Urinary bladder (tissue), 4 donors: ENCODE measurements at places on chromosomes 1 and 21. TPM values are rescaled to one million over a fixed set of nuclear protein-coding genes. Genes with fewer than 3 reads are reported as not detected.

The RGS18 gene
- 5.5 TPM for total RNA-seq

The STYXL2 gene
- 3.6 TPM for total RNA-seq

DNA sequence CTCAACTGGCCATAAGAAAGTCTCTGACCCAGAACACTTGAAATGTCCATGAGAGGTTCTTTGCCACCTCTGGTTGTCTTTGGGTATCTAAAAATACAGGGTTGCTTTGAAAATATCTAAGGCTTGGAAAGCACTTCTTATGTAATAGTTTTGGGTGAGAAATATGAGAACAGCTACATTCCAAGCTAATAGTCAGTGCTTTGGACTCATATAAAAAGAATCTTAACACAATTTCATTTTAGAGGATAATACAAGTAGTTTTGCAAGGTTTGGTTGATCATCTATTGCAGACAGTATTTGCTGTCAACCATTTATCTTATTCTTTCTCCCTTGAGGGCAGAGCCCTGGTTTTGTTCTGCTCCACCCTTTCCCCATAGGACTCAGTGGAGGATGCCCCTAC lies 207.5 kb downstream of the KCNK2 start:
- DNase-seq = no peak

GRCh38 chr1:76861149-76861548 lies 6.1 kb upstream of the ST6GALNAC5 start:
- no peak for DNase-seq

DNA sequence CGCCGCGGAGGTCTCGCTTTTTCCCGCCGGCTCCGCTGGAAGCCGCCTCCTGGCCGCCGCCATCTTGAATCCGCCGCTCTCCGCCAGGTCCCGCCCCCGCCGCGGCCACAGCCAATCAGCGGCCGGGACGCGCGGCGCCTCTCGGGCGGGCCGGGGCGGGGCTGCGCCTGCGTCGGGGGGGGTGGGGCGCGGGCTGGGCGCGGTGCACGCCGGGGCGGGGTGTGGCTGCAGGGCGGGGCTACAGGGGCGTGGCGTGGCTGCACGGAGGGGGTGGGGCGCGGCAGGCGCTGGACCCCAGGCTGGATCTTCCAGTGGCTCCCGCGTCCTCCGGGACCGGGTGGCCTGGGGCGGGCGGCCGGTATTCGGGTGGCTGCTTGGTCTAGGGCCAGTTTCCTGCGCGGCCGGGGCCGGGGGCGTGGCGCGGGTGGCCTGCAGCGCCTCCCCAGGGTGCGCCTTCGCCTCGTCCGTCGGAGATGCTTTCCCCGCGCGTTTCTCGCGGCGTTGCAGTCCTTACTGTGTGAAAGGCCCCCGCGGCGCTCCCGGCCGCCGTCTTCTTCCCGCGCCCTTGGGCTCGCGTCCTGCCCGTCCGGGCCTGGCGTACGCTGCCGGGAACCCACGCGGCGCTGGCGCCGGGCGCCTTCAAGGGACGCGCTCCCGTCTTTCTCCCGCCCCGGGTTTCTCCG lies 575 bp downstream of the PCNT start:
- peak; percentile 51 for DNase-seq

DNA sequence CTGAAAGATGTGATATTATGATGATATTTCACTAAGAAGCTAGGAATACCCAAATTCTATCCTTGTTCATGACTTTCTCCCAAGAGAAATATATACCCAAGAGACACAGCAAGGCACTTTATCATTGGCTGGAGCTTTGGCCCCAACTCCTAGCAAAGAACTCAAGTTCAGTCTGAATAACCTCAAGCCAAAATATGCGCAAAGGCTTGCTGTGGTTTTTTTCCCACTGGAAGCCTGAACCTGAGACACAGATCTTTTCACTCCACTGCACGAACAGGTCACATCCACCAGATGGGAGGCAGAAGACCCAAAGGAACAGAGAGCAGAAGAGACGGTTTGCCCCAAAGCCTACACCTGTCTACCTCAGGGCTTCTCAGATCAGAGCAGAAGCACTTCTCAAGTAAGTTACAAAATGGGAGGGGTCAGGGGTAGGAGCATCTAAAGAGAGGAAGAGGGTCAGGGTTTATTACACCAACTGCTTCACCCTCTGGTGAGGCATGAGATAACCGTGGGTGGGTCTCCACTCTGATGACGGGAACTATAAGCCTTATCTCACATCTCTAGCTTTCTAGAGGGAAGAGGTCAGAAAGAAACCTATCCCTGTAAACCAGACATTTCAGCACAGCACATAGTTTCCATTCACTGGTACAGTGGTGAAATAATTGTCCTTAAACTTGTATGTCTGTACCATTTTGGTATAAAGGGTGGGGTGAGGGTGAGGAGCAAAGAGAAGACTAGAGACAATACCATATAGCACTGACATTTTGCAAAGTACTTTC lies 17.1 kb upstream of the CDC42BPA start:
- no peak for DNase-seq

DNA sequence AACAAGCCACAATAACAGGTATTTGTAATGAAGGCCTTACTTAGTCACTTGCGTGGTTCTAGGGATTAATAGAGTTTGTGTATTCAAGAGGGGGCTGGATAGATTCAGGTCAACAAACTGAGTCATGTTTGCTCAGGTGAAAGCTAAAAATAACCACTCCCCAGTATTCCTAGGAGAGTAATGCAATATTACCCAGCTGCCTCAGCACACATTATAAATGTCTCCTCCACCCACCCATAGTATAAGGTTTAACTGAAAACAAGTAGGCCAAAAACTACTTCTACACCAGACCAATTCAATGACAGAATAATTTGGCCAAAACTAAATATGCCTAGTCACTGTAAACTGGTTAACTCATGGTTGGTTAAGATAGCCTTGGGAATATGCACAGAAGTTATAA lies 34.4 kb downstream of the WLS start:
- no peak for DNase-seq

GRCh38 chr21:33682992-33683627 lies 40.8 kb downstream of the ITSN1 start:
- no peak for DNase-seq

- DNase-seq = no peak
Observed at GRCh38 chr1:32536117-32536516, 3.1 kb upstream of the ZBTB8A start.

DNA sequence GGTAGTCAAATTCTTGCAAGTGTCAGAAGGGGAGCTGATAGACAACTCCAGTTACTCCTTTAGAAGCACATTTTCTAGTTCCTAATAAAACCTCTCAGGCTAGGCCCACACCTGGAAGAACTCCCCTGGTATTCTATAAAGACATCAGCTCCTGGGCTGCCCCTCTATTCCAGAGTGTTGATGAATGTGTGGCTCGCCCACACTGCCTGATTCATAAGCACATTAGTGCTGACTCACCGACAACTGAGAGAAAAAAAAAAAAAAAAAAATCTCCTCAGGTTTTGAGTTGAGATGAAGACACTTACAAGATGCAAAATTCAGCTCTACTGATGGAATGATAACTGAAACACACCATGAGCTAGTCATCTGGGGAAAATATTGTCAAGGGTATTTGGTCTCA lies 188.1 kb downstream of the TNR start:
- no peak for DNase-seq

GRCh38 chr1:210360852-210361477 lies 32.3 kb downstream of the HHAT start:
- DNase-seq = no peak

DNA sequence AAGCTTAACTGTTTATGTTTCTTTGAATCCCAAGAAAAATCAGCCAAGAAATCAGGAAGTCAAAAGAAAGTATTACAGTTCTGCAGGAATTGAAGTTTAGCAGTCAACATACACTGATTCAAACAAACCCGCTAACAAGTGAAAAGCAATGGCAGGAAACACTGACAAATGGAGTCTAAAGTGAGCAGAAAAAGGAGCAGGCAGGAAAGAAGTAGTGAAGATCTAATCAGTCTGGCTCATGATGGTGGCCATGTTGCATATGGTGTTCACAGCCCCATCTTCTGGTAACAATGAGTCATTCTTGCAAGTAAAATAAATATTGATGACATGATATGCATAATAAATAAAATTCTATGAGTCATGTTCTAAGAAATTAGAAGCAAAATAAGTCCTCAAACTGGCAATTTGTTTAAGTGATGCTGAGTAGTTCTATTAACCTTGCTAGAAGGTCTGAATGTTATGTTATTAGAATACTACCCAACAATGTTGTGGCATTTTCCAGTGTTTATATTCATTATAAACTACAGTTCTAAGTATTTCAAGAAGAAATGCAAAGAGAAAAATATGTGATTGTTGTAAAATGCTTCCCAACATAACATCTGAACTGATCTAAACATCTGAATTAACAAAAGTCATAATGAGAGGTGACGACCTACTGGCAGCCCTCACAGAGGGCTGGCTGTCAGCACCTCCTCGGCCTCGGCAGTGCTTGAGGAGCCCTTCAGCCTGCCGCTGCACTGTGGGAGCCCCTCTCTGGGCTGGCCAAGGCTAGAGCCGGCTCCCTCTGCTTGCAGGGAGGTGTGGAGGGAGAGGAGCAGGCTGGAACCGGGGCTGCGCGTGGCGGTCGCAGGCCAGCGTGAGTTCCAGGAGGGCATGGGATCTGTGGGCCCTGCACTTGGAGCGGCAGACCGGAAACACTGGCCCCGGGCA lies 5.7 kb upstream of the ACBD6 start:
- no peak for DNase-seq
